CD14-positive monocyte (primary cell): ENCODE measurements at places on chromosomes 13 and 19.

DNA sequence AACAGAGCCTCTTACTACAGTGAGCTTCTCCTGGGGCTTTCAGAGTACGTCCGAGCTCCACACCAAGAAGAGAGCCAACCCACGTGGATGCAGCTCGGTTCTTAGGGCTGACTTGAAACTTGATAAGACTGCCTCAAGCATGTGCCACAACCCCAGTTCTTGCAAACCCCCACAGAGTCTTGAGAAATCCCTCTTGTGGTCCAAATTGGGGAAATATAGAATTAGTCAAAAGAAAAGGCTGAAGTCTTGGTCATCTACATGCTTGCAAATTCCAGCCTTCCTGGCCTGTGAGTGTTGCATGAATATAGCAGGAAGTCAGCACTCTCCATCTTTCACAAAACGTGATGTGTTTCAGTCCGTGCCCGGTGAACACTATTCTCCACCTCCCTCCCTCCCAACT lies 95.2 kb downstream of the GGACT start:
- H3K27me3 ChIP-seq: no peaks in the 10 kb centered on the region
- H3K4me3 ChIP-seq: no peak overlapping the region
- DNase-seq: peak; percentile 54
- peaks cover 64% of the 10 kb centered on the region for H3K4me1 ChIP-seq
- peak overlapping the region; percentile 47 for H3K27ac ChIP-seq
- no peaks in the 10 kb centered on the region for H3K36me3 ChIP-seq

GRCh38 chr13:27928353-27928804 lies 8.6 kb downstream of the PDX1 start:
- no peak for DNase-seq
- H3K27ac ChIP-seq: no peak overlapping the region
- H3K4me3 ChIP-seq: no peak overlapping the region
- no peaks in the 10 kb centered on the region for H3K4me1 ChIP-seq

DNA sequence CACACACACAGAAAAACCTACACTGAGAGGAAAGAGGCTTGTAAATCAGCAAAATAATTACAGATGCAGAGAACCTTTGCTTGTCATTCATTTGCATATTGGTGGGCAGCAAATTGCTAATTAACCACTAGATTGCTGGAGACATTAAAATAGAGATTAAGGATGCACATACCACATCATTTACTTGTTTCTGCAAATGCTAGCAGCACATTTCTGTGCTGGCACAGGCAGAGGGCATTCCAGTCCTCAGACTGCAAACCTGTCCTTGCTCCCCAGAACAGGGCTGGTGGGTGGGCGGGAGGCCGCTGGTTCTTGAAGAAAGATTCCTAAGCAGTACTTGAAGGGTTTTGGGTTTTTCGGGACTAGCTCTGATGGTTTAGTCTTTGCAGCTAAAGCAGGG lies 941 bp upstream of the SIAH3 start:
- H3K27ac ChIP-seq: no peak overlapping the region
- H3K36me3 ChIP-seq: no peaks in the 10 kb centered on the region
- H3K4me1 ChIP-seq: peaks cover 33% of the 10 kb centered on the region
- DNase-seq: no peak
- H3K27me3 ChIP-seq: peaks cover 27% of the 10 kb centered on the region

DNA sequence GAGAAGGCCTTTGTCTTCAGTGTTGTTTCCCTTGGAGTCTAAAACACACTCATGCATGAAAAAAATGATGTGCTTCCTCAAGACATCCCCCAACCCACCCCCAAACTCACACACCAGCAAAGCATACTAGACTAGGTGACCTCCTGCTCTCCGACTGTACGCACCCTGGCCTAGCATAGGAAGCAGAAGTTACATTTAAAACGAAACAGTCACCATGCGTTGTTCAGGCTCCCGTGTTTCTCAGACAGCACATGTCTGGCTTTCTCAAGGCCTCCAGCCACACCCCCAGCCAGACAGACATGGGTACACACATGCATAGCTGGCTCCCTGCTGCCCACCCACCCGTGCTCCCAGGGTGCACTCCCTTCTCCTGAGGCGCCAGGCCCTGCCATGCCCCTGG lies 28.7 kb upstream of the C1QTNF9 start:
- H3K4me1 ChIP-seq: peaks cover 64% of the 10 kb centered on the region
- H3K27me3 ChIP-seq: no peaks in the 10 kb centered on the region
- H3K4me3 ChIP-seq: no peak overlapping the region

GRCh38 chr19:48351341-48351752 lies 12.4 kb downstream of the TMEM143 start:
- peak; percentile 60 for DNase-seq
- H3K36me3 ChIP-seq: no peaks in the 10 kb centered on the region
- H3K4me1 ChIP-seq: no peaks in the 10 kb centered on the region
- H3K27ac ChIP-seq: no peak overlapping the region
- no peaks in the 10 kb centered on the region for H3K27me3 ChIP-seq
- no peak overlapping the region for H3K4me3 ChIP-seq

DNA sequence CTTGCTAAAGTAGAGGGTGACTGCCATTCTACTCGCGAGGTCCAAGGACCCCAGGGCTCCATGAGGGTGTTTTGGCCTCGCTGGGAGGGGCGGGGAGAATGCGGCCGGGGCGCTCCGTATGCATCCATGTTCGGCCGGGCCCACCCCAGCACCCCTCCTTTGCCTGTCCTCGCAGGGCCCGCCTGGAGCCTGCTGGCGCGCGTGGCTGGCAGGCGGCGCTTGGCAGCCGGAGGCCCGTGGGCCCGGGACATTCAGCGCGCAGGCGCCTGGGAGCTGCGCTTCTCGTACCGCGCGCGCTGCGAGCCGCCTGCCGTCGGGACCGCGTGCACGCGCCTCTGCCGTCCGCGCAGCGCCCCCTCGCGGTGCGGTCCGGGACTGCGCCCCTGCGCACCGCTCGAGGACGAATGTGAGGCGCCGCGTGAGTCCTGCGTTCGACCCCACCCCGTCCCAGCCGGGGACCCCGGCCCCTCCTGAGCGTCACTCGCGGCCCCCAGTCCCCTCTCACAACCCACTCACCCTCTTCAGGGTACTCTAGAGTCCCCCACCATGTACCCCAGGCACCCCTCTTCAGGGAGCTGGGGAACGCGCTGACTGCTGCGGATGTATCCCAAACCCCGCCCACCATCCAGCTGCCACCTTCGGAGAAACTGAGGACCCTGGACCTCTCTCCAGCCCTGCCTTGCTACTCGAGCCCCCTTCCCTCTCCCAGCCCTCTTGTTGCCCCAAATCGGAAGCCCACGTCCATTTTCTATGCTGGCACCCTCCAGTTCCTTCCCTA lies 4.1 kb downstream of the DLL3 start:
- H3K36me3 ChIP-seq: no peaks in the 10 kb centered on the region
- H3K27me3 ChIP-seq: peaks cover 78% of the 10 kb centered on the region
- no peak overlapping the region for H3K27ac ChIP-seq
- DNase-seq: peak; percentile 81

DNA sequence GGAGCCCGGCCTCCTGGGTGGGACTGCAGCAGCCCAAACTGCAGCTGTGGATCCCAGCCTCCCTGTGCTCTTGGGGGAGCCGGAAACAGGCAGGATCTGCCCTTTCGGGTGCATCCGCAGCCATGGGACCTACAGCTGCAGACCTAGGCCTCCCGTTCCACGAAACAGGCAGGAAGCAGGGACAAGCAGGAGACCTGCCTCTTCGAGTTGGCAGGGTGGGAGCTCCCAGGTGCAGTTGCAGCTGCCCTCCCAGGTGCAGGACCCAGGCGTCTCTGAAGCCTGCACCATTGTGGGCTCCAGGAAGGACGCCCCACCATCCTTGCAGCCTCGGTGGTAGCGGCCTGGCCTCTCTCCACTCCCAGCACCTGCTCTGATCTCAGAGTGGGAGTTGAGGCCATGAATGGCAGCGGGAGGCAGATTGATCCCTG lies 189.0 kb upstream of the KLHL1 start:
- no peaks in the 10 kb centered on the region for H3K4me1 ChIP-seq
- no peak overlapping the region for H3K4me3 ChIP-seq
- H3K36me3 ChIP-seq: no peaks in the 10 kb centered on the region
- DNase-seq: no peak

DNA sequence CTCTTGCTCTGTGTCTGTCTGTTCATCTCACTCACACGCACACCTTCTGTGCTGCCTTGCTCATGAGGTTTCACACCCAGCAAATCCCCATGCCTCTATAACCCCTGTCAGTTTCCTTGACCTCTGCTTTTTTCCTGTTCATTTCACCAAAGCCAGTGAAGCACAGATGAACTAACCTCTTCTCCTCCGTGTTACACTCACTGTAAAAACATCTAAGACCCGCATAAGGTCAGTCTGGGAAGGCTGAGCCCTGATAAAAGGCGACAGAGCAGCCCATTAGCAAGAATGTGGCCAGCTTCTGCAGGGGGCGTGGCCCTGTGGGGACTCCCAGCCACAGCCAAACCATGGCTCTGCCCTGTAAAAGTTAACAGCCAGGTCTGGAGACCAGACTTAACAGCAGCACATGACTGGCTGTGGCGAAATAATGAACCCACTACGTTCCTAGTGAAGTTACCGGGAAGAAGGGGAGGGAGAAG lies 42.8 kb upstream of the NPAS1 start:
- H3K4me3 ChIP-seq: no peak overlapping the region
- H3K4me1 ChIP-seq: peaks cover 21% of the 10 kb centered on the region
- peak overlapping the region; percentile 26 for H3K27ac ChIP-seq
- DNase-seq: no peak
- H3K27me3 ChIP-seq: no peaks in the 10 kb centered on the region
- H3K36me3 ChIP-seq: no peaks in the 10 kb centered on the region

GRCh38 chr19:5949792-5950305 lies 28.1 kb downstream of the RANBP3 start:
- no peak for DNase-seq
- H3K36me3 ChIP-seq: peaks cover 28% of the 10 kb centered on the region
- H3K4me1 ChIP-seq: peaks cover 68% of the 10 kb centered on the region
- H3K4me3 ChIP-seq: no peak overlapping the region
- no peaks in the 10 kb centered on the region for H3K27me3 ChIP-seq

GRCh38 chr19:39307046-39307821 lies 11.0 kb downstream of the IFNL1 start:
- no peak for DNase-seq
- H3K27me3 ChIP-seq: no peaks in the 10 kb centered on the region
- no peak overlapping the region for H3K4me3 ChIP-seq
- H3K36me3 ChIP-seq: peaks cover 5% of the 10 kb centered on the region
- H3K4me1 ChIP-seq: no peaks in the 10 kb centered on the region

DNA sequence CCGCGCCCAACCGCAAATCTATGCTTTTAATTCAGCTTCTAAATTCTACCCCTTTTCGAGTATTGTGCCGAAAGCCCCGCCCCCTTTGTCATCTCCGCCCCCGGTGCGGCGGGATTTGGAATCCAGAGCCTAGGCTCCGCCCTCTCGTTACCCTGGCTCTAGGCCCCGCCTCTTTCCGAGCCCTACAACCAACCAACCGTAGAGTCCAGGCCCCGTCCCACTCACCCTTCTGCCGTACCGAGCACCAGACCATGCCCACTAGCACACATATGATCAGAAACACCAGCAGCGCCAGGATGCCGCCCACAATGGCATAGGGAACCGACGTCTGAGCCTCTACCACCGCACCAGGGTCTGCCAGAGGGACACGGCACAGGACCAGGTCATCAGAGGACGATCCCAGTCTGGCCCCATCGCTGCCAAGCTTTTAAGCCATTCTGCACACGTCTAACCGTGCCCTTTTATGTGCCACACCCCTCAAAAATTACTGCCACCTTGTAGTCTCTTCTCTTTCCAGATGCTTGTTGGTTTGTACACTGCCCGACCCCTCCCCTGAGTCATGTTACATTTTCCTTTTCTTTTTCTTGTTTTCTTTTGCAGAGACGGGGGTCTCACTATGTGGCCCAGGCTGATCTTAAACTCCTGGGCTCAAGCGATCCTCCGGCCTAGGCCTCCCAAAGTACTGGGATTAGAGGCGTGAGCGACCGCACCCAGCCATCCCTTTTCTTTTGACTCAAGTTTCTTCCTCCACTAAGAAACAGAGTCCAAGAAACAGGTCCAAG lies 4.7 kb upstream of the ZNF428 start:
- H3K27me3 ChIP-seq: peaks cover 17% of the 10 kb centered on the region
- no peaks in the 10 kb centered on the region for H3K36me3 ChIP-seq
- peaks cover 11% of the 10 kb centered on the region for H3K4me1 ChIP-seq
- no peak overlapping the region for H3K27ac ChIP-seq
- no peak for DNase-seq

DNA sequence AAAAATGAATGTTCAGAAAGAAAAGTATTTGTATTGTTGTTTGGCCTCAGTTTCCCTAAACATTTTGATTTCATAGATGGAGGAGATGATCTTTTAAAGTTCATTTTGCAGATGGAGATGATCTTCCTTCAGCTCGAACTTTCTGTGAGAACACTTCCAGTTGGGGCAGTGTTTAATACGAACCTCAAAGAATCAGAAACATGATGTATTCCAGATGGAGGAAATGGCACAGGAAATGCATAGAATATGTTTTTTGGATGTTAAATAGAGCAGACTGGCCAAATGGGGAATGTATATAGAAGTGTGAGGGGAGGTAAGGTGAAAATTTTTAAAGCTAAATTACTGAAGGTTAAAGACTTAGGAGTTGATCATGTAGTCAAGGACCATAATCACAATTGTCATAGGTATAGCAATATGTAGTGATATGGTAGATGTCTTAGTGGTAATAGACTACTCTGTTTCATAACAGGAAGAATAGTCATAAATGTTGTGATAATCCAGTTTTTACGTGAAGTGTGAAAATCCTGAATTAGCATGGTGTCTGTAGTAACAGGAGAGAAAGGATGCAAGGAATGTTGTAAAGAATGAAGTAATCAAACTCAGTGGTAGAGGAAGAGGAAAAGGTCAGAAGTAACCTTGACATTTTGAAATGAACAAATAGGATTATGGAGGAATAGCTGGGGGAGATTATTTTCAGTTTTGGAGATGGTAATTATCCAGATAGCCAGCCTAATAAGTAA lies 5.1 kb downstream of the RAP2A start:
- H3K4me1 ChIP-seq: peaks cover 20% of the 10 kb centered on the region
- H3K27me3 ChIP-seq: no peaks in the 10 kb centered on the region
- no peak overlapping the region for H3K27ac ChIP-seq
- no peak overlapping the region for H3K4me3 ChIP-seq
- no peak for DNase-seq

- no peaks in the 10 kb centered on the region for H3K27me3 ChIP-seq
- peak overlapping the region; percentile 84 for H3K27ac ChIP-seq
- no peaks in the 10 kb centered on the region for H3K36me3 ChIP-seq
These were observed 15.6 kb upstream of the RNASEH2B start for GRCh38 chr13:50894012-50894411.

GRCh38 chr19:28868836-28869235 lies 344.1 kb downstream of the UQCRFS1 start:
- no peak overlapping the region for H3K27ac ChIP-seq
- H3K27me3 ChIP-seq: no peaks in the 10 kb centered on the region
- DNase-seq: no peak
- H3K4me1 ChIP-seq: no peaks in the 10 kb centered on the region
- H3K36me3 ChIP-seq: no peaks in the 10 kb centered on the region

GRCh38 chr13:110911880-110912279 lies 3.0 kb downstream of the ANKRD10 start:
- peaks cover 36% of the 10 kb centered on the region for H3K36me3 ChIP-seq
- H3K27ac ChIP-seq: no peak overlapping the region
- no peak for DNase-seq
- H3K4me1 ChIP-seq: peaks cover 24% of the 10 kb centered on the region

- DNase-seq: no peak
- no peak overlapping the region for H3K27ac ChIP-seq
- no peak overlapping the region for H3K4me3 ChIP-seq
These were observed 27.1 kb downstream of the SUGP2 start for GRCh38 chr19:19006213-19006612.

- H3K4me1 ChIP-seq: peaks cover 8% of the 10 kb centered on the region
- no peak overlapping the region for H3K27ac ChIP-seq
- H3K36me3 ChIP-seq: no peaks in the 10 kb centered on the region
- H3K4me3 ChIP-seq: no peak overlapping the region
- no peak for DNase-seq
- H3K27me3 ChIP-seq: no peaks in the 10 kb centered on the region
These were observed 1581.9 kb downstream of the EFNB2 start for GRCh38 chr13:104953588-104953987.
